ENCODE measurements at places on chromosomes 16 and 17.

DNA sequence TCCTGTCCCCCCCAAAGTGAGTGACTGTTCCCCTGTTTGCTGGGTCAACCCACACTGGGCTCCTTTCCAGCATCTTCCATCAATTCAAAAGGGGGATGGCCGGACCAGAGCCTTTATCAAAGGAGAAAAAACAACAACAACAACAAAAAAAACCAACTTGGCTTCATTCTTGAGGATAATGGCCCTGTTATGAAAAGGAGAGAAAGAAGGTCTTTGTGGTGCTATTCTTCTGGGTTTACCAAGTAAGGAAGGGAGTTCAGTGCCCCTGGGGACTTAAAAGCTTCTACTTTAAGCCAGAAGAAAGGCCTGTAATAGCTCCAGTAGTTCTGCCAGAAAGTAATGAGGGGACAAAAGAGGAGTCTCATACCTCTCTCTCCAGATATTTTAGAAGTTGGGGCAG lies 71.5 kb downstream of the RGS9 start:
- no peak for DNase-seq

DNA sequence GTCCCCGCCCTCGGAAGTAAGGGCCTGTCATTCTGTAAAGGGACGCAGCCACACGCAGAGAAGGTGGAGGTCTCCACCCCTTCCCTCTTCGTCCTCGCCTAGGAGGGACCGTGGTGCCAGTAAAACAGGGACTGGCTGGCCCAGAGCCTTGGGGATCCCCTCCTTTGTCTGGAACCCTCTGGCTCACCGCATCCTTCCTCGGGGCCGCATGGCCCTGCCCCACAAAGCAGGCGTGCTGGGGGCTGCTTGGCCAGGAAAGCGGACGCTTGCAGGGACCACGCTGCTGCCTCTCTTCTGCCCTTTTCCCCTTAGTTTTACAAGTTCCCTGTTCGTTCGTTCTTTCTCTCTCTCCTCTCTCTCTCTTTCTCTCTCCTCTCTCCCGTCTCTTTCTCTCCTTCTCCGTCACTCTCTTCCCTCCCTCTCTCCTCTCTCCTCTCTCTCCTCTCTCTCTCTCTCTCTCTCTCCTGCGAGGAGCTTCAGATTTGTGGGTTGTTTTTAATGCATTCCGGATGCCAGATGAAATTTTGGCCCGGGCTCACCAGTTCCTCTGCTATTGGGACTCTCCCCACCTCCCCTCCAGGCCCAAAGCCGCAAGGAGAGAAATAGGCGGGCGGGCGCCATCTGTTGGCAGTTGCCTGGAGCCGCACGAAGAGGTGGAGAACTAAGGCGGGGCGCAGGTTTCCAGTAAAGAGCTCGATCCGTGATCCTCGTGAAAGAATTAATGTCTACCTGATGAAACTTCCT lies 35.1 kb upstream of the CDRT4 start:
- peak; percentile 64 for DNase-seq

DNA sequence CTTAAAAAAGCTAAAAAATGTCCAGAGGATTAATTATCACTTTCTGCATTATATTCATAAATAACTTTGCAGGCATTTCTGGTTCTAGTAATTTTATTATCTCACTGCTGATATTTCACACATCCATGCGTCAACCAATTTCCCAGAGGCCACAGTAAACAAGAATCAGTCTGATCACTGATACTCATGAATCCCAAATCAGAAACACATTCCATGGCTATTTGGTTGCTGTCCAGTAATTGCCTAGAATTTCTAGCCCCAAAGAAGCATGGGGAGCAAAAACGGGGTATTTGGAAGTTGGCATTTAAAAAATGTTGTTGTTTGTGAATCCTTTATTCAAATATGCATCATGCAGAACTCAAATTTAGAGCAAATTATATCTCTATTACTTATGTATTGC lies 244.8 kb downstream of the CDH8 start:
- DNase-seq: no peak

DNA sequence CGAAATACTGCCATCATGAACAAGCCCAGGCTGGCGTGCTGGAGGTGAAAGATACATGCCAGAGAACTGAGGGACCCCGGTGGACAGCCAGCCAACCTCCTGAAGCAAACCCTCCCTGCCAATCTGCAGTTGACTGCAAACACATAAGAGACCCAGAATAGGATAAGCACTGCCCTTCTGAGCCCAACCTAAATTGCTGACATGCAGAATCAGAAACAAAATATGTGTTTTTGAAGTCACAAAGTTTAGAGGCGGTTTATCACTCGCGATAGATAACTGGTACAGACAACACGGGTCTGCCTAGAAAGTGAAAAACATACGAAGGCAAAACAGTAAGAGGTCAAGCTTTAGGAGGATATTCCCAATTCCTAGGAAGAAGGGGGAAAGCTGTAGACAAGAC lies 14.6 kb downstream of the TOX3 start:
- no peak for DNase-seq

- no peak for DNase-seq
Observed at GRCh38 chr17:4405038-4405669, 28.6 kb upstream of the SPNS3 start.

DNA sequence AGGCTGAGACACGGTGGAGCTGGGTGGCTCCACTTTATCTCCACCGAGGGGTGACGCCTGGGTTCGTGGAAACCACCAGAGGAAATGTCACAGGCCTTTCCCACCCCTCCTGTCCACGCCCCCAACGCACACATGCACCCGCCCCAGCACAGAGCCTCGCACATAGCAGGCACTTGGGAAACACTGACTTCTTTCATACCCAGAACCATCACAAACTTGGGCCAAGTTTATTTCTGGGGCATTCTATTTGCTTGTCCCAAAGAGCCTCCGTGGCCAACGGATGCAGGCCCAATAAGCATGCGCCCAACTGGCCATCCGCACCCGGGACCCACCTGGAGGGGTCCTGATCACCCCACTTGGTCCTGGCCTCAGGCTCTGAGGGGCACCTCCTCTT lies 3.3 kb downstream of the BCAR1 start:
- DNase-seq: no peak

DNA sequence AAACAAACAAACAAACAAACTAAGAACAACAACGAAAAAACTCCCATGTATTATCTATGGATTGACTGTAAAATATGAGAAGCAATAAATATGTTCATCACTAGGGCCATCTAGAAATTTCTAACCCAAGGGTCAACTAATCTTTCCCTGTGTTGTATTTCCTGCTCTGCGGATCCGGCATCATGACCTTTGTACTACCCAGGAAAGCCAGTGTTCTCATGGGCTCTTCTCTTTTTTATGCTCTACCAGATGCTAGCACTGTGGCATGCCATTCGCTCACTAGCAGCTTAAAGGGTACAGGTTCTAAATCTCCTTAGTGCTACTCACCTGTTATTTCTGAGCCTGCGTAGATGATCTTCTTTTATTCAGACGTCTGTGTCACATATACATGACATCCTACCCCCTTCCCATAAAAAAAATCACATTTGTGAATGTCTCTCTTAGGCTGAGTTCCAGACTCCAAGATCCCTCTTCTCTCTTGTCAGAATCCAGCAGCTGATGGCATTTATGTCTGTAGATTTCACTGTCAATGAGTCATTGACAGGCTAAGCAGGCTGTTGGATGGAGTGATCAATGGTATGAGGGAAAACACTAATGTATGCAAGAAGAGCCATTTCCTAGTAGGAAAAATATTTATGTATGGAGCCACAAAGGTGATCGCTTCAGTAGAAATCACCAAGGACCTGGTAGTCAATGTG lies 100.0 kb downstream of the WWOX start:
- DNase-seq: no peak

DNA sequence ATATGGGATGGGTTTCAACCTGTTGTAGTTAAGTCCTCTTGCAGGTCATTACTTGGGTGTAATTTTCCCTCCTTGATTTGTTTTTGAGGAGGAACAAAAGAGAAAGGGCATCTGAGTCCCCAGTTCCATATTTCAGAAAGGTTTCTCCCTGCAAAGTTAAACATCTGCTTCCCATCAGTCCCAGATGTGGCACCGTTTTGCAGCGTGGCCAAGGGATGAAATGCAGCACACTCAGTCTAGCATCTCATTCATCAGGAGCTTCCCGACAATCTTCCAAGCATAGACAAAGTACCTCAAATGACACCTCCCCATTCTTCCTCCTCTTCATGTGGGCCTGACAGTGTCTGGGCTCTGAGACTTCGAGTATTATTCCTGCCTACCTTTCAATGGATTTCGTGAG lies 363.7 kb upstream of the SOX9 start:
- no peak for DNase-seq

- DNase-seq: no peak
Observed at GRCh38 chr16:73068541-73069401, 20.8 kb upstream of the ZFHX3 start.

DNA sequence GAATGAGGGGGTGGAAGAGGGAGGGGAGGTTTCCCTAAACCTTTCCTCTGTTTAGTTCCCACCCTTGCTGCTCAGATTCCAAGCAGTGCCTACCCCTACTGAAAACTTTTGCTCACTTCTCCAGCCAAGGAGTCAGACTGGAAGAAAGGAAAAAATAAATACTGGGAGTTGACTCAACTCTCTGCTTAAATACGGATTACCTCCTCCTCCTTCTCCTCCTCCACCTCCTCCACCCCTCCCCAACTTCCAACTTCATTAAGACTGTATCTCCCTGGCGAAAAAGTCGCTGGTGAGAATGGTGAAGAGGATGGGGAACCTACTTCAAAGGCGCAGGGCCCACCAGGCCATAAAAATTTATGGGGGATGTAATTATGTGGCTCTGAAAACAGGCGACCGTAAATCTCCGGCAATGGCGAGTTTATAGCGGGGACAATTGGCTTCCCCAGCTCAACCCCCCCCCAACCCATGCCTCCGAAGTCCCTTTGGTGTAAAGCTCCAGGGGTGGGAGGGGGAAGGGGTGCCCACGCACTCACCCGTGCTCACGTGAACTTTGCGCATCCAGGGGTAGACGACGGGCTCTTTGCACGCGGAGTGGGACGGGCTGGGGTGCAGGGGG lies 712 bp downstream of the HOXB4 start:
- no peak for DNase-seq

GRCh38 chr17:39027455-39028035 lies 60.3 kb upstream of the FBXO47 start:
- DNase-seq: no peak

- no peak for DNase-seq
Observed at GRCh38 chr17:17019891-17020456, 22.3 kb upstream of the MPRIP start.

DNA sequence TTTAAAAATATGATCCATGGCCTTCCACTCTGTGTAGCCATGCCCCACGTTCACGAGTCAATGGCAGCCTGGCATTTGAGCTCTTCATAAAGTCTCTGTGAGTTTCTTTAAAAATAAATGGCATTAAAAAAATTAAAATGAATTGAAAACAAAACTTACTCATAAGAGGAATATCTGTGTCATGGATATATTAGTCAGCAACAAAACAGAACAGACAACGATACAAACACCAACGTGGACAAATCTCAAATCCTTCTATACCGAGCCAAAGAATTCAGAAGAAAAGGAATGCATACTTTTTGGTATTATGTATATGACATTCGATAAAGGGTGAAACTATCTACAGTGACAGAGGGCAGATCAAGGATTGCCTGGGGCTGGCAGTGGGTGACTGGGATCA lies 8.2 kb upstream of the CMIP start:
- DNase-seq: no peak

DNA sequence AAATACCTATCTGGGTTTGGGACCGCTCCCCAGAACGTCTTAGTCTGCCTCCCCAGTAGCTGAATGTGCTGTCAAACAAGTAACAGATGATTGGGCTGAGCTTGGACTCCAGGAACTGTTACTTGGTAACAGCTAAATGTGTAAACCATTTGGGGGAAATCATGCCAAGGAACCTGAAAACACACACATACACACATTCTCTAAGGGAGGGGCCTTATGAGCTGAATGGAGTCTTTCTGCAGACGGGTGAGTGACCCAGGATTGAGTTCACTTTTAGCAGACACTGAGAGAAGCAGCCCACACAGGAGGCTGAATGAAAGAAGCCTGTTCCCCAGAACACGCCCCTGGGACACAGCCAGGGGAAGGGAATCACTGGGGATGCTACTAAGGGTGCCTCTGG lies 1.6 kb downstream of the ACLY start:
- DNase-seq: no peak

GRCh38 chr17:51435171-51435552 lies 174.8 kb downstream of the UTP18 start:
- no peak for DNase-seq

DNA sequence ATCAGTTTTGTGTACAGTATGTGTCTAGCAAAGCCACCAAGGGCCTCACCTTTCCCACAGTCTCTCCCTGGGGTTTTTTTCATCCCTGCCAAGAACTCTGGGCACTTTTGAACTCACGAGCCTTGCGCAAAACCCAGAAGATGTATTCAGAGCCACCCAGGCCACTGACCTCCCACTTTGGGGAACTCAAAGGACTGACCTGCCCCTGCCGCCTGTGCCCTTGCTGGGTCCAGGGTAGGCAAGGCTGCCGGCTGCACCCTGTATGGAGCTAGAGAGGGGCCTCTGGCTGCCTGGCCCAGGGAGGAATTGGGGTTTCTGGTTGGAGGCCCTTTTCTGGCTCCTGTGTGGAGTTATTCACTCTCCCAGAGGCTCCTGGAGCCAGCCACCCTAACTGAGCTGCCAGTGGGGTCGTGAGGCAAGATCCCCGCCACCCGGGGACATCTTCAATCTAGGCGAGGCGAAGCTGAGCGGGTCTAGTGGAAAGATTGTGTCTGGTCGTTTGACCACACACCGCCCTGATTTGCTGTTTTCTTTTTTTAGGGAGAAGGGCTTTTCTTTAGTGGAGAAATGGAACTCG lies 1.9 kb downstream of the CDK5R1 start:
- DNase-seq: no peak

DNA sequence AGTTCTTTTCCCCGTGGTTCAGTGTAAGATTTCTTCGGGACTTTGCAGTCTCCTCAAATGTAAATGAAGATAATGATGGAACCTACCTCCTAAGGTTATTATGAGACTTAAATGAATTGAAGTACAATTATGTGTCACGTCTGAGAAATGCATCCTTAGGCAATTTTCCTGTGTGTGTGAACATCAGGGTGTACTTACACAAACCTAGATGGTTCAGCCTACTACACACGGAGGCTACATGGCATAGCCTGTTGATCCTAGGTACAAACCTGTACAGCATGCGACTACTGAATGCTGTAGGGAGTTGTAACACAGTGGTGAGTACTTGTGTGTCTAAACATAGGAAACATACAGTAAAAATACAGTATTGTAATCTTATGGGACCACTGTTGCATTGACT lies 1.1 kb upstream of the FAM20A start:
- no peak for DNase-seq

GRCh38 chr16:1305823-1306222 lies 3.6 kb upstream of the UBE2I start:
- no peak for DNase-seq

GRCh38 chr16:49661465-49662187 lies 194.3 kb downstream of the ZNF423 start:
- DNase-seq: no peak

DNA sequence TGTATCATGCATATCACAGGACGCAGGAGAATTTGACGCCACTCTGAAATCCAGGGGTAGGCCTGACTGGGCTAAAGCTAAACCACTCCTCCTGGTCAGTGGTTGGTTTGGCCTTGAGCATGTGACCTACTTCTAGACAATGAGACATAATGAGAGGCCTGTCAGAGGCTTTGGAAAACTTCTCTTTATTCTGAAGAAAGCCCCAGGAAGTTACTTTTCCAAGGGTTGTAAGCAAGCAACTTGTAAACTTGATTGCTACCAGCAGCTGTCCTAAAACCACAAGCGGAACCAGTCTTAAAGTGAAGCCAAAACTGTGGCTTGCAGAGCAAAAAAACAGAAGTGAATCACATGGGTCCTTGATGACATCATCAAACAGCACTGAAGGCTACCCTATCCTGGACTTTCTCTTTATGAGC lies 138.2 kb upstream of the COX10 start:
- DNase-seq: no peak
